ENCODE measurements at places on chromosomes 6 and 20. TPM values are rescaled to one million over a fixed set of nuclear protein-coding genes. Genes with fewer than 3 reads are reported as not detected.

The SLC13A3 gene
- total RNA-seq = 6.6 TPM

GRCh38 chr6:14635195-14635594 lies 517.6 kb downstream of the CD83 start:
- DNase-seq = peak; percentile 36

DNA sequence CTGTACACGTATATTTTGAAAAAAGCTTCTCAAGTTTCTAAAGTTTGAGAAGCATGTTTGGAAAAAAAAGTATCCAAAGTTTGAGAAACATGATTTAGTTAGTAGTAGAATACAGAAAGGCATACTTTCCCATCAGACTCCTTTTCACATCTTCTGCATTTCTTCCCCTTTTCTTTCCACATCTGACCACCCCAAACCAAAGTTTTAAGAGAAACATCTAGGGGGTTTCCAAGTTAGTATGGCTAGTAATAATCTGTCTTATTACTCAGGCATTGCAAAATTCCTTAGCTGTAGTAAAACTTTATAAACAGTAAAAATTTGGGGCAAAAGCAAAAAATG lies 63.0 kb upstream of the IL20RA start:
- no peak for DNase-seq

The HTR1E gene
- not detected for total RNA-seq

The PLEKHG1 gene
- 13.0 TPM for total RNA-seq

DNA sequence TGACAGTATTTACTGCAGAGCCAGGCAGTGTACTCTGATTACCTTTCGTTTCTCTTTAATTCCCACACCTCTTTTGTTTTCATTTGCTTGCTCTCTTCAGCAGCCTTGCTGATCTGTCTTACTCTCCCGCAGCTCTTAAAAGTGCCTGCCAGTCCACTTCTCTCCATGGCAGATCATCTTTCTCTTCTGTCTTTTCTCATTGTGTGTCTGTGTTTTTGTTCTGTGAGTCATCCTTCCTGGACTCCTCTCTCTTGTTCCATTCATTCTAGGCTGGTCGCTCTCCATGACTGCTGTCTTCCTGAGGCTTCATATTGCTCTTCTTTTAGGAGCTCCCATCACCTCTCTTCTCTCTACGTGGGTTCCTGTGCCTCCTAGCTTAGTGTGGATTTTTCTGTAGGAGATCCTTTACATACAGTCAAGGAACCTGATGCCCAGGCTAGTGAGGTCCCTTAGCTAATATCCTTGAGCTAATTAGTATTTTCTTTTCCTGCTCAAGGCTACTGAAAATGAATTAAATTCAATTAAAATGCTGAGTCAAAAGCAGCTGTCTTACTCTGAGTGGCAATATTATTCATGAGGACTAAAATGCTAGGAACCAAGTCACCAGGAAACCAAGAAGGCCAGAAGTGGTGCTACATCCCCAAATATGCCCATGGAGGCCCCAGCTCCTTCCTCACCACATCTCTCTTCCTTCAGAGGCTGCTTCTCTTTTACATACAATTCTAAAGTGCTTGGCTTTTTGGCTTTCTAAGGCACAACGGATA lies 86.1 kb downstream of the SLX4IP start:
- DNase-seq = peak; percentile 28

- DNase-seq = no peak
Observed at GRCh38 chr6:30323806-30324205, 2.9 kb upstream of the TRIM39 start.

GRCh38 chr6:140052736-140053729 lies 678.6 kb upstream of the CITED2 start:
- DNase-seq = no peak

All from stomach (tissue), 19 donors.